ENCODE measurements at places on chromosomes 12 and 14.

- no peak for DNase-seq
Observed at GRCh38 chr12:116325336-116325664, 47.8 kb upstream of the MED13L start.

DNA sequence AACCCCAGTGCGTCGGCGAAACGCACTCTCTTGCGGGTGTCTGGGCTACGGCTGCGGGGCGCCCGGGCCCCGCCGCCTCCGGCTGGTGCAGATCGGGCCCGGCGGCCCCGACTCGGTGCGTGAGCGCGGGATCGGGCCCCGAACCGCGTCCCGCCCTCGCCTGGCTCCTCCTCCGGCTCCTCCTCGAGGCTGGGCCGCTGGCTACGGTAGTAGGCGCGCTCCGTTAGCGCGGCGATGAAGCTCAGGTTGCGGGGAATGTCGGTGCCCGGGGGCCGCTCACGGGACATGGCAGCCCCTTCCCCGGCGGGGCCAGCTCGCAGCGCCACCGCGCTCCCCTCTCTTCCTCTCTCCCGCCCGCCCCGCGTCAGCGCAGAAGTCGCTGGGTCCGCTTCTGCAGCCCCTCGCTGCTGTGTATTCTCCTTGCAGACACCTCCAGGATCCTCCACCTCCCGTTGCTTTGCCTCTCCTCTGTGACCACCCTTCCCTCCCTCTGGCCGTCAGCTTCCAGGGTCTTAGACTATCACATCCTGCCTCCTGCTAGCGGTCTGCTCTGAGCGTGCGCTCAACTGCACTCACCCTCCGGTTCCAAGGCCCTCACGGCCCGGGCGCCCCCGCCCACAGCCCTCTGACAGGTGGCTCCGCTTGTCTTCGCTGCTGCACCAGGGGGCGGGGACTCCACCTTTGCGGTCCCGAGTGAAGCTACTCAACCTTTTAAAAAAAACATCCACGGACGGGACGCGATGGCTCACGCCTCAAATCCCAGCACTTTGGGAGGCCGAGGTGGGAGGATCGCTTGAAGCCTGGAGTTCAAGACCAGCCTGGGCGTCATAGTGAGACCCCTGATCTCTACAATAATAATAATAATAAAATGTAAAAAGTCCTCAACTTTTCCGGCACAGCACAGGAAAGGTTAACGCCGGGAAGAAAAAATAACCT, at the start of gene PPP1R3E:
Gene PPP1R3E (minus strand): TSS at position 570 of the 936 bp plus-strand sequence. CDS start 283 bp downstream, at position 287.
- DNase-seq = peak; percentile 83

GRCh38 chr14:80383223-80383622, 171.9 kb upstream of the DIO2 start:
- no peak for DNase-seq

- no peak for DNase-seq
Observed at GRCh38 chr12:88153959-88154358, 11.9 kb downstream of the TMTC3 start.

- no peak for DNase-seq
Observed at GRCh38 chr14:74913986-74914573, 9.0 kb downstream of the RPS6KL1 start.

DNA sequence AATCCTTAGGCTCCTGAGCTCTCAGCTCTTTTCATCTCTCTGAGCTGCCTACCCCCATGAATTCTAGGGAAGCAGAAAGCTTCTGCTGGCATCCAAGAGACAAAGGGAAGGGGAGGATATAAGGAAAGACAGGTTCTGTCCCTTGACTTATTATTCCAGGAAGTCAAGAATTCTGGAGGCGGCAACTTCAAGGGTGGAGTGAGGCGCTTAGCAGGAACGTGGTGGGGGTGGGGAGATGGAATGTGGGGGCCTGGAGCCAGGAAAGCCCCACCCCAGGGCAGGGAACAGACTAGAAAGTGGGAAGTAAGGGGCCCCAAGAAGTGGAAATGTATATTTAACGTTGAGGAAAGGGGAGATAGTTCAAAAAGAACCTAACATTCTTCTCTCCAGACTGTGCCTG, 1.4 kb downstream of the CALCOCO1 start:
- DNase-seq = no peak

- no peak for DNase-seq
Observed at GRCh38 chr12:81809829-81810595, 50.9 kb upstream of the PPFIA2 start.

- DNase-seq = no peak
Observed at GRCh38 chr12:3328081-3328480, 162.9 kb upstream of the PRMT8 start.

All from activated CD8-positive, alpha-beta memory T cell treated with anti-CD3 and anti-CD28 coated beads for 4 hours (primary cell).